ENCODE measurements at places on chromosomes 13 and 19. TPM values are rescaled to one million over a fixed set of nuclear protein-coding genes. Genes with fewer than 3 reads are reported as not detected.

The MIDN gene
- 68.4 TPM for total RNA-seq

The SIPA1L3 gene
- 145 TPM for total RNA-seq

The HMG20B gene
- total RNA-seq = 51.0 TPM

The NCAN gene
- total RNA-seq = not detected

The ZNF835 gene
- total RNA-seq = 5.5 TPM

The MED25 gene
- total RNA-seq = 88.8 TPM

The DCLK1 gene
- total RNA-seq = not detected

The GCDH gene
- 73.9 TPM for total RNA-seq

The POSTN gene
- not detected for total RNA-seq

The MAMSTR gene
- total RNA-seq = 0.78 TPM

The NXNL1 gene
- not detected for total RNA-seq

The ETV2 gene
- total RNA-seq = 0.32 TPM

The TPM4 gene
- total RNA-seq = 257 TPM

The ZNF813 gene
- total RNA-seq = 10.7 TPM

The AMER2 gene
- not detected for total RNA-seq

The EPS8L1 gene
- total RNA-seq = 1.0 TPM

GRCh38 chr19:35138305-35138892 lies at the start of gene FXYD1:
Gene FXYD1 (plus strand): TSS chr19:35138824. CDS start chr19:35140080, 1,256 bp downstream.
- DNase-seq = no peak
- H3K27ac ChIP-seq = no peak within 1 kb of the TSS
- no peaks in the 10 kb centered on the region for H3K36me3 ChIP-seq
- no peak within 1 kb of the TSS for H3K4me3 ChIP-seq
- peaks cover 37% of the 10 kb centered on the region for H3K4me1 ChIP-seq

DNA sequence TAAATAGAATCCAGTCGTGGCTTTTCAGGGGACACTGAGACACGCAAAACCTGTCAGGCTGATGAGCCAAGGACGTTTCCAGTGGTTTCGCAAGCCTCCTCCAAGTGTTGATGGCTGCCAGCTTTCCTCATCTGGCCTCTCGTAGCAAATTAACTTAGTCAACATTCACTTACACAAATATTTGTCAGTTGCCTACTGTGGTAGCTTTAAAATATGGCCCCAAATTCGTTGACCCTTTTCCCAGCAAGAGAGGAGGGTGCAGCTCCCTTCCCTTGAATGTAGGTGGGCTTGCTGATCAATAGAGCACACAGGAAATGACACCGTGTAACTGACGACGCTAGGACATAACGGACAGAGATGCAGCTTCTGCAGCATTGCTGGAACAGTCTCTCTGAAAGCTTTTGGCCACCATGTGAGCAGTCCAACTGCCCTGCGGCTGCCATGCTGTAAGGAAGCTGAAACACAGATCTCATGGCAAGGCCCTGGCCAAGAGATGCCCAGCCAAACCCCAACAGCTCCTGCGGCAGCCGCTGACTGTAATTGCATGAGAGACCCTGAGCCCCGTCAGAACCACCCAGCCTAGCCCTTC lies 5.5 kb upstream of the RANBP3 start:
- H3K4me1 ChIP-seq = peaks cover 17% of the 10 kb centered on the region
- no peaks in the 10 kb centered on the region for H3K36me3 ChIP-seq
- H3K27ac ChIP-seq = no peak overlapping the region
- DNase-seq = no peak
- no peak overlapping the region for H3K4me3 ChIP-seq

DNA sequence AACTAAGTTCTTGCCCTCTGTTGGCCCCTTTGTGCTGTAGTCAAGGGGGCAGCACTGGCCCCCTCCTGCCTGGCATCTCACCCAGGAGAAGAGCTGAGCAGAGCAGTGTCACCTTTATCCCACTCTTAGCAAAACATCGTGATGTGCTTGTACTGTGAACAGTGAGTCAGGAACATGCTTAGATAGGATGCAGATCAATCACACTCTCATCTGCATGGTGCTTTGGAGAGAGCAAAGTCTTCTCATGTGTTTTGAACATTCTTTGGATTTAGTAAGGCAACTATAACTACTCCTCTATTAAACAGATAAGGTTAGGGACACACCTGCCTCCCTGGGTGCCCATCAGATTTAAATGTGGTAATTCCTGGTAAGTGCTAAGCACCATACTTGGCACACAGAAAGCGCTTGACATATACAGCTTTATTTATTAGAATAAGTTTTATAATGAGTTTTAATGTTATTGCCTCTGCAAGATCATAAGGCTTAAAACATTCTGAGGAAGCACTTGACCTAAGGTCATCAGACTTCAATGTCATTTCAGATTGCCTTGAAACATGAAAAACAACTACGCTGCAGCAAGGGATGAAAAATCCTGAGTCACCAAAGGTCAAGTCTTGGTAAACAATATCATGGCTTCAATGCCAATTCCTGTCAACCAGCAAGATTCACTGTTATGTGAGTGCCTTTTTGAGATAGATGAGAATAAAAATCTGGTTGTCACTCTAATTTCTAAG lies 82.4 kb upstream of the IRS2 start:
- no peaks in the 10 kb centered on the region for H3K36me3 ChIP-seq
- no peak overlapping the region for H3K4me3 ChIP-seq
- peaks cover 3% of the 10 kb centered on the region for H3K4me1 ChIP-seq
- no peak overlapping the region for H3K27ac ChIP-seq

- no peak overlapping the region for H3K4me3 ChIP-seq
- no peak overlapping the region for H3K27ac ChIP-seq
- DNase-seq = no peak
- H3K36me3 ChIP-seq = no peaks in the 10 kb centered on the region
- no peaks in the 10 kb centered on the region for H3K27me3 ChIP-seq
- no peaks in the 10 kb centered on the region for H3K4me1 ChIP-seq
These were observed 592.3 kb downstream of the FGF9 start for GRCh38 chr13:22263185-22263584.

DNA sequence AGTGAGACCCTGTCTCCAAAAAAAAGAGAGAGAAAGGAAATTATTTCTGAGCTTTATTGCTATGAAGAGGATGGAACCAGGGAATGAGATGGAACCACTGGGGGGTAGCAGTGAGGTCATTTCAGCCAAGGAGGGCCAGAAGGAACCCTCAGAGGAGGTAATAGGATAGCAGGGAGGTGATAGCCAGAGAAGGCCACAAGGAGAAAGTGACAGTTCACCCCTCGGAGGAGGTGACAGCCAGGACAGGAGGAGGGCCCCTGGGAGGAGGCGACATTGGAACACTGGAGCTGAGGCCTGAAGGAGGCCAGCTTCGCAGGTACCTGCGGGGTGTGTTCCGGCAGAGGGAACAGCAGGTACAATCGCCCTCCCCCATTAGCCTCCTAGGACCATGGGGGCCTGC lies 675 bp upstream of the PGPEP1 start:
- H3K36me3 ChIP-seq = peaks cover 14% of the 10 kb centered on the region
- H3K27me3 ChIP-seq = peaks cover 6% of the 10 kb centered on the region
- DNase-seq = no peak
- H3K4me1 ChIP-seq = peaks cover 13% of the 10 kb centered on the region

DNA sequence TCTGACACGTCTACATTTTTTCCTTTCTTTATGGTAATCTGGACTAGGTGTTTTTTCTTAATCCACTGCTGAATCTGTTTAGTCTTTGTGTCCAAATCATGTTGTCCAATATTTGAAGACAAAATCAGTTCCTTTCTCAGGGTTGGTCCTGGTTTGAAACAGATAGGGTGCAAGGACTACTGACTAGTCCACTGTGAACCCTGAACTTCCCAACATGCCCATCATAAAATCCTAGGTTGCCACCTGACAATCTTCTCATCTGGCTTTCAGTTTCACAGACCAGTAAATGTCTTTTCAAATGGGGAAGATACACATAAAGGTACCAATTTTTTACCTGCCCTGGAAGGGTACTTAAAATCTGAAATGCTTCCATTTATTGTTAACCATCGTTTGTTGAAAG lies 12.7 kb downstream of the GTF3A start:
- no peaks in the 10 kb centered on the region for H3K27me3 ChIP-seq
- H3K4me1 ChIP-seq = peaks cover 32% of the 10 kb centered on the region
- H3K4me3 ChIP-seq = no peak overlapping the region
- H3K36me3 ChIP-seq = peaks cover 89% of the 10 kb centered on the region

GRCh38 chr13:49058761-49059160 lies 83.0 kb downstream of the FNDC3A start:
- no peak overlapping the region for H3K4me3 ChIP-seq
- no peak overlapping the region for H3K27ac ChIP-seq
- no peak for DNase-seq
- H3K36me3 ChIP-seq = peaks cover 24% of the 10 kb centered on the region
- H3K27me3 ChIP-seq = no peaks in the 10 kb centered on the region
- H3K4me1 ChIP-seq = peaks cover 23% of the 10 kb centered on the region

- no peak overlapping the region for H3K27ac ChIP-seq
- no peaks in the 10 kb centered on the region for H3K4me1 ChIP-seq
- DNase-seq = no peak
- no peaks in the 10 kb centered on the region for H3K27me3 ChIP-seq
These were observed 233.5 kb downstream of the TUBA3C start for GRCh38 chr13:18948012-18948663.

DNA sequence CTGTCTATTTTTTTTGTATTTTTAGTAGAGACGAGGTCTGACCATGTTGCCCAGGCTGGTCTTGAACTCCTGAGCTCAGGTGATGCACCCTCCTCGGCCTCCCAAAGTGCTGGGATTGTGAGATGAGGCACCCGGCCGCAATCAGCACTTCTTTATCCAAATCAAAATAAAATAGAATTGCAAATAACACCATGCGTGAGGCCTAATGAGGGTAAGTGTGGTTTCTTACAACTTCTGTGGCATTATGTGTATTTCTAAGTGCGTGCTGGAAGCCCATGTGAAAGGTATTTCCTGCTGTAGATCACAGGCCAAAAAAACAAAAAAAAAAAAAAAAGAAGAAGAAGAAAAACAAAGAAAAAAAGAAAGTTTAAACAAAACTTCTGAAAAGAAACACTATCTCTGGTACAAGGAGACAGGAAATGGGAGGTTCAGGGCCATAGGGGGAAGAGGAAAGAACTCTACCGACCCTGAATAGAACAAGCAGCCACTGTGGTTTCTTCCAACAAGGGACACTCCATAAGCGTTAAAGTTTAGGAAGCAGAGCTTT lies 3.0 kb upstream of the GRAMD1A start:
- peak overlapping the region; percentile 72 for H3K27ac ChIP-seq
- no peaks in the 10 kb centered on the region for H3K27me3 ChIP-seq
- H3K4me3 ChIP-seq = peak overlapping the region; percentile 46
- DNase-seq = no peak
- H3K4me1 ChIP-seq = peaks cover 42% of the 10 kb centered on the region
- peaks cover 5% of the 10 kb centered on the region for H3K36me3 ChIP-seq

- no peak for DNase-seq
- H3K4me1 ChIP-seq = no peaks in the 10 kb centered on the region
- no peak overlapping the region for H3K4me3 ChIP-seq
- H3K27ac ChIP-seq = no peak overlapping the region
- H3K27me3 ChIP-seq = no peaks in the 10 kb centered on the region
These were observed 2776.3 kb downstream of the PCDH9 start for GRCh38 chr13:64453831-64454230.

- H3K4me1 ChIP-seq = no peaks in the 10 kb centered on the region
- peak overlapping the region; percentile 1 for H3K27ac ChIP-seq
- no peak for DNase-seq
- H3K4me3 ChIP-seq = no peak overlapping the region
- no peaks in the 10 kb centered on the region for H3K27me3 ChIP-seq
These were observed 10.6 kb downstream of the PTBP1 start for GRCh38 chr19:807627-808422.

GRCh38 chr13:106633321-106633720 lies 65.4 kb upstream of the ARGLU1 start:
- no peak for DNase-seq
- peaks cover 15% of the 10 kb centered on the region for H3K27me3 ChIP-seq
- no peaks in the 10 kb centered on the region for H3K36me3 ChIP-seq

GRCh38 chr19:3358689-3359014 lies 7.7 kb upstream of the NFIC start:
- DNase-seq = no peak
- peak overlapping the region; percentile 85 for H3K4me3 ChIP-seq
- H3K27me3 ChIP-seq = no peaks in the 10 kb centered on the region

- H3K27ac ChIP-seq = peak overlapping the region; percentile 71
- H3K27me3 ChIP-seq = no peaks in the 10 kb centered on the region
- peak overlapping the region; percentile 12 for H3K4me3 ChIP-seq
- DNase-seq = no peak
These were observed 14.0 kb downstream of the ELF1 start for GRCh38 chr13:41004875-41005693.

GRCh38 chr19:19271828-19272599 lies 1.1 kb downstream of the TM6SF2 start:
- H3K27me3 ChIP-seq = peaks cover 19% of the 10 kb centered on the region
- peaks cover 16% of the 10 kb centered on the region for H3K36me3 ChIP-seq
- H3K4me1 ChIP-seq = peaks cover 3% of the 10 kb centered on the region
- H3K4me3 ChIP-seq = no peak overlapping the region
- no peak for DNase-seq

DNA sequence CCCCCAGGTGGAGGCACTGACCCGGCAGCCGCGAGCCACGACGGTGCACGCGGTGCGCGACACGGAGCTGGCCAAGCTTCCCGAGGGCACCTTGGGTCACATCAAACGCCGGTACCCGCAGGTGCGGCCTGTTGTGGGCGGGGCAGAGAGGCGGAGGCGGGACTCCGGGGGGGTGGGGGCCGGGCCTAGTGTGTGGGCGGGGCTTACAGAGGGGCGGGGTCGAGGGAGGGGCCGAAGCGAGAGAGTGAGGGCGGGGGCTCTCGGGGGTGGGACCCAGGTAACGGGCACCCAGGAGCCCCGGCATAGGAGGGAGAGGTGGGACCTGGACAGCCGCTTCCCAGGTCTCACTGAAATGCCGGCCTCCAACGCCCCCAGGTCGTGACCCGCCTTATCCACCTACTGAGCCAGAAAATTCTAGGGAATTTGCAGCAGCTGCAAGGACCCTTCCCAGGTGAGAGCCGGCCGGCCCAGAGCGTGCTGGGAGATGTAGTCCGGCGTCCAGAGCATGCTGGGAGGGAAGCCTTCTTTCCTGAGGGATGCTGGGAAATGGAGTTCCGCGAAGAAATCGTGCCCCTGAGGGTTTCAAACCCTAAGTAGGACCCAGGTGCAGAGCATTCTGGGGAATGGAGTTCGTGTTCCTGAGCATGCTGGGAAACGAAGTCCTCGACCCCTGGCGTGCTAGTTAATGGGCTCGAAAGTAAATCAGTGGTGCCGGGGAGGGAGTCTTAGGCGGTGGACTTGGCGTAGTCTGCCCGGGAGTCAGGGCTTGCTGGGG lies 15.7 kb downstream of the PNPLA6 start:
- DNase-seq = peak; percentile 22
- H3K27me3 ChIP-seq = no peaks in the 10 kb centered on the region
- H3K36me3 ChIP-seq = peaks cover 40% of the 10 kb centered on the region
- H3K4me1 ChIP-seq = peaks cover 3% of the 10 kb centered on the region
- H3K4me3 ChIP-seq = no peak overlapping the region

Measured in activated B cell treated with CpG ODN at 0.5 μM for 24 hours (primary cell).